ENCODE measurements at places on chromosomes 5 and 9. TPM values are rescaled to one million over a fixed set of nuclear protein-coding genes. Genes with fewer than 3 reads are reported as not detected.
A peak's percentile ranks its signal among the peaks of the same experiment; 100 is the strongest.

GRCh38 chr5:62489471-62489870 is 76.9 kb downstream of the IPO11 start:
- DNase-seq, result peak; percentile 58

GRCh38 chr5:39399135-39400036 is 25.4 kb downstream of the DAB2 start:
- DNase-seq, result peak; percentile 92

- no peak for DNase-seq
These were observed 1.8 kb downstream of the SMC5 start for GRCh38 chr9:70260606-70261005.

The FGF18 gene
- under 0.01 TPM for total RNA-seq

Data from osteoblast (primary cell).